GM04503 (cell line): ENCODE measurements at places on chromosomes 1 and 21.
A peak's percentile ranks its signal among the peaks of the same experiment; 100 is the strongest.

GRCh38 chr1:204223129-204223860 is 9.5 kb upstream of the GOLT1A start:
- DNase-seq: no peak

- DNase-seq: no peak
Measured at GRCh38 chr1:182968151-182968741, 15.3 kb upstream of the SHCBP1L start.

DNA sequence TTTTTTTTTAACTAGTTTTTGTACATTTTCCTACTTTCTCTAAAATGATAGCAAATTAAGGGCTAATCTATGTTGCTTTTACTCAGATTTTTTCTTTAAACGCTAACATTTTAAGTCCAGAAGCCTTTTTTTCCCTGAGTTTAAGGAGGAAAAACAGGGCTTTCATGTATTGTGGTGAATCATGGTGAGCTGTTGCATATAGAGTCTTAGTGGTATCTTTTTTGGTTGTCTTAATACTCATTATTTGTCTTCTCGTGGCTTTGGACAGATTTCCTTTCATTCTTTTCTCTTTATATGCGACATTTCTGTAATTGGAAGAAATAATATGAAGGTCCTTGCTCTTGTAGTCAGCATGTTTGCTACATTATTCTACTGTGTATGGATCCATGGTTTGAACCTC is 1015.6 kb downstream of the PLA2G4A start:
- no peak for DNase-seq

DNA sequence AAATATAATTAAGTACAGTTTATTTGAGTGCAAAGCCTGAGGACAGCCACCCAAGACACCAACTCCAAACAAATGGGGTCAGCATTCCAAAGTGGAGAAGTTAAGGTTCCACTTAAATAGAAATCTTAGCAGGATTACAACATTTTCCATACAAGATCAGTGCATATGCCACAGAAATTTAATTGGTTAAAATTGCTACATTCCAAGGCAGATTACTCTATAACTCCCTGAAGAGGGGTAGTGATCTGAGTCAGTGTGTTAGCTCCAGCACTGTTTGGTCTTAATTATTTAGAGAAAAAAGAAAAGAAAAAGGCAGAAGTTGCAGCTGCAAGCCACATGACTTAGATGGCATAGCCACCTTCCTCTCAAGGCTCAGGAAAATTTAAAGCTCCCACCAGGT is 297.5 kb downstream of the HHIPL2 start:
- peak; percentile 34 for DNase-seq

DNA sequence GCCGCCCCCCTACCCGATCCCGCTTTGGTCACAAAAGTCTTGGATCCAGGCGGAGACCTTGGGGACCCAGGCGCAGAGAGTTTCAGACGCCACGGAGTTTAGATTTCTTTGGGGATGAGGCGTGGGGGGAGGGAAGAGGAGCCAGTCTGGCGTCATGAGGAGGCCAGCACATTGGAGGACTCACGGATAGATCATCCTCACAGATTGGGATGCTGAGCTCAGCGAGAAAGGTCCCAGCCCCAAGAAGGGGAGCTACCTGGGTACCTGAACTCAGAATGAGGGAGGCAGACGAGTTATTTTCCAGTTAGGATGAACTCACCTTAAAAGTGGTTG is 393 bp downstream of the ELAPOR1 start:
- no peak for DNase-seq

GRCh38 chr1:230218667-230219066 is 151.6 kb downstream of the GALNT2 start:
- no peak for DNase-seq

- no peak for DNase-seq
Measured at GRCh38 chr1:3022976-3023375, 1.7 kb downstream of the ACTRT2 start.

DNA sequence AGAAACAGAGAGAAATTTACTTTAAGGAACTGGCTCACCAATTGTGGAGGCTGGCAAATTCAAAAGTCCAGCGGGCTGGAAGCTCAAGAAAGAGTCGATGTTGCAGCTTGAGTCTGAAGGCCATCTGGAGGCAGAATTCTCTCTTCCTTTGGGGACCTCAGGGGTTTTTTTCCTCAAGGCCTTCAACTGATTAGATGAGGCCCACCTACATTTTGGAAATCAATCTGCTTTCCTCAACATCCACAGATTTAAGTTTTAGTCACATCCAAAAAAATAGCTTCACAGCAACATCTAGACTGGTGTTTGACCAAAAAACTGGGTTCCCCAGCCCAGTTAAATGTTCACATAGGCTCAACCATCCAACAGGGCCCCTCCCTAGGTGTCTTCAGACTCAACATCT is 114.9 kb downstream of the SLC35F3 start:
- no peak for DNase-seq

DNA sequence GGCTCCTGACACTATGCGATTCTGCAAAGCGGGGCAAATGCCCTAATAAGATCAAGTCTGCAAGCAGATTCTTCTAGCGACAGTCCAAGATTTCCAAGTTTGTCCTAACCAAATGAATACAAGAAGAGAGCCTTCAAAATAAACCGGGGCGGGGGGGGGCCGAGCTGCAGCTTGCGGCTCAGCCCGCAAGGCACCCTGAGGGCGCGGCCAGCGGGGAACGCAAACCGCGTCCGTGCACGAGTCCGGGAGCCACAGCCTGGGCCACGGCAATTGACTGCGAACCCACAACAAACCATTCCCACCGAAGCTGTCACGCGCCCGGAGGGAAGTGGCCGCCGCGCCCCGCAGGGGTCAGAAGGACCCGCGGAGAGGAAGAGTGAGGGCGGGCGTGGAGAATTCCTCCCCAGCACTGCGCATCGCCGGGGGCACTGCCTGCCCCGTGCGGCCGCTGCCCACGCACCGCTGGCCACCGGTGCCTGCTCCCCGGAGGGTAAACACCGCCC is 687 bp downstream of the TGFBR3 start:
- DNase-seq: no peak

DNA sequence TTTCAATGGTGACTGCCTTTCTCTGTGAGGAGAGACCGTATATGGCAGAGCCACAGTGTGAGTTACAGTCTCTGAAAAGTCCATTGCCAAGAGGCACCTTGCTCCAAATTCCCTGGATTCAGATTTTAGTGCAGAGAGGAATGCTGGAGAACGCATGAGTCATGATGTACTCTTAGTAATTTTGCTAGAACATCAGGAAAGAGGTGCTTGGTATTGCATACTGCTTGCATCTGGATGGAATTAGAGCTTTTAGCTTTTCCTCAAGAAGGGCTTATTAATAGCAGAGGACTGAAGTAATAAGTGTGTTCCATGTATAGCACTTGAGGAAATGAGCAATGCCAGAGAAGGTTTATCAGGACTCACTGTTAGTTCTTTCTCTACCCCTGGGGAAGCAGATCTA is 40.5 kb upstream of the AKT3 start:
- peak; percentile 63 for DNase-seq

DNA sequence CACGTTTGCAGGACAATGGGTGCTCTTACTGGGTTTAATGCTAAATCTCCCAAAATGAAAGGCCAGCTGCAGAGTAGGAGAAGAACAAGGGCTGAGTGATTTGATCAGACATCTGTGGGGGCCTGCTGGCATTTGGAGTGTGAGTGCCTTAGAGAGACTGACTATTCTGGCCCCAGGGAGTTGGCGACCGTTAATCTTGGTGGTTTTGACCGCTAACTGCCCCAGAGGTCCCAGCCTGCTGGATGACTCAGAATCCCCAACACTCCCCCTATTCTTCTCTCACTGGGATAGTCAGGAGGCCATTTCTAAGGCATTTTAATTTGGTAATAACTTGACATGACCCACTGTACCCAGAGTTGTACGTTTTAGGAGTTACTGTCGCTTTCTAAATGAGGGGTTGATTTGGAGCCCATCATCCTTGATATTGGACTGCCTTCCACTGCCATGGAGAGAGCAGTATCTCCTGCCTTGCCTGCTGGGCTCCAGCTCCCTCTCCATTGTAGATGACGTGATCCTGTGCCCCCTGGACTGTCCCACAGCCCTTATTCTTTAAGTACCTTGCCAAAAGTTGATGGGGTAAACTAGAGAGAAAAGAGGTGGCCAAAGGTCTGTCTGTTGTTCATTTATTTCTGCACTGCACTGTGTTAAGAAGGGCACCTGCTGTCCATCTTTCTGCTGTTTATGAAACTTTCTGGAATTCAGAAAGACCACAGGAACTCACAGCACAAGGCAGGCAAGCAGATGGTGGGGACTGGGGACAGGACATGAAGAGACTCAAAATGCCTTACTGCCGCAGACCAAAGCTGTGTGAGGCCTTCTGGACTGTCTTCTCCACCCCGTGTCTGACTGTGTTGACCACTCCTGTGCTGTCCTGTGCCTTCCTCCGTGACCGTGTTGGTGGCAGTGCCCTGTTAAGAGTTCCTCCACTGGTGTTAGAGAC is 98.2 kb upstream of the ARTN start:
- DNase-seq: peak; percentile 82

DNA sequence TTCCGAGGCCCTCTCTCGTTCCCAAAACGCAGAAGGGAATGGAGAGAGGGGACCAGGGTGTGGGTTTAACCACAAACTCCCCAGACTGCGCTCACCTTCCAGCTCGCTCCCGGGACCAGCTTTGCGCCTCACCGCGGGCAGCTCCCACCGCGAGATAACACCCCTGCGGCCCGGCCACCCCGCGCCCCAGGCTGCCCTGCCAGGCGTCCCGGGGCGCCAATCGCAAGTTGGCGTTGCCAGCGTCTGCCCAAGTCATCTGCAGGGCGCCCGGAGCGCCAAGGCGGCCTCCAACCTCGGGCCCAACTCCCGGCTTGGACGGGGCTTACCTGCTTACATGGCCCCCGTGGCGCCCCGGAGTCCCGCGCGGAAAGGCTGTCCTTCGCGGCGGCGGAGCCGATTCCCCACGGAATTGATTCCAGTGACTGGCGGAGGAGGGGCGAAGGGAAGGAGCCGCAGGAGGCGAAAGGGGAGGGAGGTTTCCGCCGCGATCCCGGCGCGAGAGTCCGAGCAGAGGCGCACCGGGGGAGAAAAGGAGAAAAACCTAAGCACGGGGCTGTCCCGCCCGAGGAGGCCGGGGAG is 456 bp downstream of the PTPN14 start:
- no peak for DNase-seq

- DNase-seq: no peak
Measured at GRCh38 chr1:231927431-231927830, 300.8 kb downstream of the DISC1 start.

- DNase-seq: peak; percentile 51
Measured at GRCh38 chr1:147292012-147292411, 49.5 kb downstream of the CHD1L start.
